ENCODE measurements at places on chromosomes 5 and 9.

- DNase-seq = no peak
Measured at GRCh38 chr5:141722266-141722665, 40.2 kb upstream of the ARAP3 start.

GRCh38 chr5:36669015-36669651 is 62.7 kb downstream of the SLC1A3 start:
- DNase-seq = no peak

- no peak for DNase-seq
Measured at GRCh38 chr5:6788439-6788838, 75.2 kb downstream of the TENT4A start.

DNA sequence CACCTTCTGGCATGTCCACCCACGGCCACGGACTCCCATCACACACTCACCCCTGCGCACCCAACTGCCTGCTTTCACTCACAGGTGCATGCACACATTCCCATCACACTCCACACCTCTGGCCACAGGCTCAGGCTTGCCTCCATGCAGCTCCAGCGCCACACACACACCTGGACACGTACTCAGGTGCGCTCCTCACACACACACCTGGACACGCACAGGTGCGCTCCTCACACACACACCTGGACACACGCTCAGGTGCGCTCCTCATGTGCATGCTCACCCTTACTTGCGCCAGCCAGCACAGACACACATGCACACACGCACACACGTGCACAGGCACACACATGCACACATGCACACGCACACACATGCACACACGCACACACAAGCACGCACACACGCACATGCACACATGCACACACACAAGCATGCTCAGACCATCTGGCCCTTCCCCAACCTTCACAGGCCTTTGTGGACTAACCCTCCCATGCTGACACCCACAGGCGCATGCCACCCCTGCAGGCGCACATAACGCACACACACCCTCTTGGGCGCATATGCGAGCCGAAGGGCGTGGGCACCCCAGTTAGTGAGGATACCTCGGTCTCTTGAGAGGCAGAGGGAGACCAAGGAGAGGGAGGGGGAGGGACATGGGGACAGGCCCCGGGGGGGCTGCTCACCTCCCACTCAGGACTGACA is 8.3 kb downstream of the GRIN1 start:
- no peak for DNase-seq
